ENCODE measurements at places on chromosomes 2 and 18.

DNA sequence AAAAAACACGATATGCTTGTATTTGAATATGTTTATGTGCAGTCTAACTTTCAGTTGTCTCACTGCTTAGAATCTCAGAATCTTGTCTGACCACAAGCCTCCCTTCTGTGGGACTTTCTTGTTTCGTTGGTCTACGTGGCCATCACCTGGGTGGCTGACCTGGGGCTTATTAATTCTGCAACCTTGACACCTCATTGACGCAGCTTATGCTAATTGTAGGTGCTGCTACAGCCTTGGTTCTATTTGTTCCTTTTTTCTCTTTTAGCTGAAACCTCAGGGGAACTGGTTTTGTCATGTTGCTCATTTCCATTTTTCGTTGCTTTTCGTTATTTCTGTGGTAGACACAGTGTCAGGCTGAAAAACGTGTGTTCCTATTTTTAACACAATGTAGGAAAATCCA lies 273.7 kb downstream of the SLC4A3 start:
- no peak for DNase-seq

GRCh38 chr18:11906926-11907874 lies 917 bp downstream of the MPPE1 start:
- DNase-seq = no peak

DNA sequence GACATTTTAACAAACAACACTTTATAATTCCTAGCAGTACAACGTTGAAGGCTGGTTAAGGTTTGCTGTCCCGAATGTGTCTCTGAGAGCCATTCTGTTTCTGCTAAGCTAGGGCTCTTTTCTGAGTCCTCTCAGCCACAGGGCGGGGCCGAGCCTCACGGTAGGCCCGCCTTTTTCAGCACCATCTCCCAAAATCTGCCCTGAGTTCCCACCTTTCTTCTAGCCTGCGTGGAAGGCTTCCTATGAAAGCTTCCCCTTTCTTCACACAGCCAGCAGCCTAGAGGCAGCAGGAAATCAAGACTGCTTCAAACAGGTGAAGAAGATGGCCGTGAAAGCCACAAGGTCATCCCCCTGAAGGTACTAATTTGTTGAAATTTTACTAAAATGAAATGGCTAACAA lies 255.5 kb downstream of the CDH2 start:
- DNase-seq = no peak

DNA sequence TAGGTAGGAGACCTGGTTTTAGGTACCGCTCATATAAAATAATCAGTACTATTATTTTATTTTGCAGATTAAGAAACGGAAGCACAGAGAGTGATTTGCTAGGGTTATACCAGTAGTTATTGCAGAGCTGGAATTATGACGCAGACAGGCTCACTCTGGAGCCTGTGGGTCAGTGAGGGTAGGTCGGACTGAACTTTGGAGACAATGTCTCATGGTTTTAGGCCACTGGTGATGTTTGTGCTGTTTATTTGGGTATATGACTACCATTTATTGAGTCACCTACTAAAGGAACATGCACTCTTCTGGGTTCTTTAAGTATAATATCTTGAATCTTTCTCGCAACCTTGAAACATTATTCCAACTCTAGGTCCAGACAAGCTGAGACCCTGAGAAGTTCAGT lies 33.5 kb upstream of the IL1R1 start:
- no peak for DNase-seq

- DNase-seq = no peak
These were observed 63.9 kb downstream of the LRRFIP1 start for GRCh38 chr2:237691029-237691907.

- DNase-seq = no peak
These were observed 181.3 kb downstream of the INSIG2 start for GRCh38 chr2:118269408-118270051.

- no peak for DNase-seq
These were observed 11.4 kb downstream of the SNED1 start for GRCh38 chr2:241009601-241010530.

DNA sequence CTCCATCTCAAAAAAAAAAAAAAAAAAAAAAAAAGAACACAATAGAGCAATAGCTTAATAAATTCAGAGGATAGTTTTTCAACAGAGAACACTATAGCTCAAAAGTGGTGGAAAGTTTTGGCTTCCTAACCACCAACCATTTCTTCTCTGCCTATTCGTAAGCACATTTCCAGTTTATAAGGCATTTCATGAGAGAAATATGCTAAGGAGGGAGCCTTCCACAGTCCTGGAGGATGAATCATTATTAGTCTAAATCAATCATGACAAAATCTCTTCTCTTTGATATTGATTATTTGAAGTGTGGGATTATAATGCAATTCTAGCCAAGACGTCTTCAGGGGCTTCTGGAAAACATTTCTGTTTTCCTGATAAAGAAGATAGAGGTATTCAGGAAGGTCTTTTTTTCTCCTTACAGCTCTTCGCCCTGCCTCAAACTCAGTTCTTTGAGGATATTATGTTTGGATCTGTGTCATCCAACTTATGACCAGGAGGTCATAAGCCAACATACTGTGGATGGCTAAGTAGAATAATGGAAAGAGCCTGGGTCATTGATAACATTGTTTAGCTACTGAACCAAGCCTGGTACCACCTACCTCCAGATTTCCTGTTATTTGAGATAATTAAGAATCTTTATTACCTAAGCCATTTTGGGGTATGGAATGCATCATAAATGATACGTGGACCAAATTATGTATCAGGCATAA lies 207.3 kb downstream of the TRIB2 start:
- DNase-seq = no peak

- no peak for DNase-seq
These were observed 281.2 kb upstream of the PARD3B start for GRCh38 chr2:204264085-204264553.

GRCh38 chr2:120317916-120318315 lies 28.0 kb upstream of the INHBB start:
- no peak for DNase-seq

GRCh38 chr2:97761192-97761591 lies 47.8 kb downstream of the ZAP70 start:
- DNase-seq = peak; percentile 39

- DNase-seq = no peak
These were observed 14.8 kb downstream of the CAD start for GRCh38 chr2:27231921-27232320.

DNA sequence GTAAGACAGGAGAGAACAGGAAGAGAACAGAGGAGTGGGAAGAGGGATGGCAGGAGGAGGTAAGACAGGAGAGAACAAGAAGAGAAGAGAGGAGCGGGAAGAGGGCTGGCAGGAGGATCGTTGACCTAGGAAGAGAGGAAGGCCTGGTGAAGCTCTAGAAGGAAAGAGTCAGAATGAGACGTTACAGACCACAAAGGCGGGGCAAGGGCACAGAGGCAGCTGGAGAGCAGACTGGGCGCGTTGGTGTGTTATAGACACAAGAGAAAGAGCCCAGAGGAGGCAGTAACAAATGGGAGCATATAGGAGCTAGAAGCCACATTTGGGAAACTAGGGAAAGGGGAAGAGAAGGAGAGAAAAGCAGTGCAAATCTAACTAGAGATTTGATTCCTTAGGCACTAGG lies 26.6 kb downstream of the PTRHD1 start:
- DNase-seq = no peak

DNA sequence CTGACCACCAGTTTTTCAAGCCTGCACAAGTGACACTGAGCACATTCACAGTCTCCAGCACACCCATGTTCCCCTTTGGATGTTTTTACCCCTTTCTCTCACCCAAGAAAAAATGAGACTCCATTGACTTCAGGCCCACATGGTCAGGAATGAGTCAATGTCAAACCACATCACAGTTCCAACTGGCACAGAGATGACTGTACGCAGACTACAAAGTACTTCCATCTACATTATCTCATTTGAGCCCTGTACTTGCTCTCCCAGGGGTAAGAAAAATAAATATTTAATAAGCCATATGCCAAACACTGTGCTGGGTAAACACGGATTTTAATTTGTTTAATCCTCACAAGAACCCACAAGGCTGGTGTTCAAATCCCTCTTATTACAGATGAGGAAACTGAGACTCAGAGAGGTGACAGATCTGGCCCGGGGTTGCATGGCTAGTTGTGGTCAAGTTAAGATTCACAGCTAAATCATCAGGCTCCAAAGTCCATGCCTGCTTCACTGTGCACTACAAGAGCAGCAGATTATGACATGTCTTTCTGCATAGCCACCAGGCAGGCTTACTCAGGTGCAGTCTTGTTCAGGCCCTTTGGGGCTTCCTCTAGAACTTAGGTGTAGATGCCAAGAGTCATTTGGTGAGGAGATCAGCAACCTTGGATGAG lies 106.1 kb downstream of the TXNL1 start:
- no peak for DNase-seq

DNA sequence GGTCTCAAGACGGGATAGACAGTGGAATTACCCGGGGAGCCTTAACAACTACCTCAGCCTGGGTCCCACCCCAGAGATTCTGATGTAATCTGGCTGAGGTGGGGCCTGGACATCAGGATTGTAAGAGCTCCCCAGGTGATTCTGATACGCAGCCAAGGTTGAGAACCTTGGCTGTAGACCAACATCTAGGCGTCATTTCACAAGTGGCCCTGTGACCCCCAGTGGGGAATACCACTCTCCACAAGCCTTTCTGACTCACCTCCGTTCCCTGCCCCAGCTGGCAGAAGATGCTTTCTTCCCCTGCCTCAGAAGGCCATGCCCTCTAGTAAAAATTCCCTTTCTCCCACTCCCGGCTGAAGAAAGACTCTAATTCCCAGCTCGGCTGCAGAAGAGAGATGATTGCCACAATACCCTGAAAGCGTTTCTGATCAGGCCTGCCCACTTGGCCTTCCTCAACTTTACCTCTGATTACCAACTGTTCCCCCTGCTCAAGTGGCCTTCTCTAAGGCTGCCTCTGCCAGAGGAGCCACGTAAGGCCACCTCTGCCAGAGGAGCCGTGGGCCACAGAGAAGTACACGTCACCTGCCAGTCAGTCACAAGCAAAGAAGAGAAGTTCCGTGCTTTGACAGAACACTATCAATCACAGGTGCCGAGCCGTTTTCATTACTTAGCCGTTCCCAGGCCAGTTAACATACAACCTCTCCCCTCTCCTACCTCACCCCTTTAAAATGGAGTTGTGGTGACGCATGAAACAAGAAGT lies 116.8 kb upstream of the PKDCC start:
- DNase-seq = no peak

DNA sequence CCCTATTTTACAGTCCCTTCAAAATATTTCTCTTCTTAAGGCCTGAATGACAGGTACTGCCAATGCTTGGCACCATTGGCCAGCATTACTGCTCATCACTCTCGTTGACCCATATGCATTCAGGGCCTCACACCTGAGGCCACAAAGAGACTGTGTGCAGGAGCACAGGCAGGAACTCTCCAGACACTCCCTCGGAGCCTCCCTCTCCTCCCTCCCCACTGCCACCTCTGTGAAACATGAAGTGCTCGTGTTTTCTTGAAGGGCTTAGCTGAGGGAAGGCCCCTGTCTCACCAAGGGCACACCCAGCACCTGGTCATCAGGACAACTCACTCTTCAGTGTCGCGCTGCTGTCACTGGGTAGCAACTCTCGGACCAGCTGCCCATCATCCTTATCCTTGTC lies 85.3 kb downstream of the LOXHD1 start:
- no peak for DNase-seq

DNA sequence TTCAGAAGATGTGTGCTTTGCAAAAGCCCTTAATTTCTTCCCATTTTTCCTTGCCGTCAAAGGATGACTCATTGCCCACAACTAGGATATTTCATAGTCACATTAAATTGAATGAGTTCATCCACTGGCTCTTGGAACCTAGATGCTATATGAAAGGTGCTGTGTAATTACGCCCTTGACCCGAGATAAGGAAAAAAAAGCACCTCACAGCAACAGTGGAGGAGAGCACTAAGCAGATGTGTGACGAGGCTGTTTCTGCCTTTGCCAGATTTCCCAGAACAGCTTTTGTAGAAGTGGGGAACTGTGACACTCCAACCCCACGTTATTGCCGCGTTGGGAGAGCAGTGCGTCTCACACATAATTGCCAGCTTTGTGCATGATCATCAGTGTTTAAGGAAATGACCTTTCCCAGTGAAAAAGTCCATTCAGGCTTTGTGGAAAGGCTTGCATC lies 33.3 kb upstream of the TMEM87B start:
- DNase-seq = no peak

DNA sequence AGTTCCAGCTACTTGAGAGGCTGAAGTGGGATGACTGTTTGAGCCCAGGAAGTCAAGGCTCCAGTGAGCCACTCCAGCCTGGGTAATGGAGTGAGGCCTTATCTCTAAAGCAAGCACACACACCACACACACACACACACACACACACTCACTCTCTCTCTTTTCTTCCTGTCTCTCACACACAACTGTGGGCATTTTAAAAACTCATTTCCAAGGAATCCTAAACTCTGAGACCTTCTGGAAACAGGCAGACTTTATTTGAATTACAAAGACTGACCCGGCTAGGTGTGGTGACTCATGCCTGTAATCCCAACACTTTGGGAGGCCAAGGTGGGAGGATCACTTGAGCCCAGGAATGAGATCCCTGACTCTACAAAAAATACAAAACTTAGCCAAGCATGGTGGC lies 21.3 kb downstream of the WDSUB1 start:
- no peak for DNase-seq

DNA sequence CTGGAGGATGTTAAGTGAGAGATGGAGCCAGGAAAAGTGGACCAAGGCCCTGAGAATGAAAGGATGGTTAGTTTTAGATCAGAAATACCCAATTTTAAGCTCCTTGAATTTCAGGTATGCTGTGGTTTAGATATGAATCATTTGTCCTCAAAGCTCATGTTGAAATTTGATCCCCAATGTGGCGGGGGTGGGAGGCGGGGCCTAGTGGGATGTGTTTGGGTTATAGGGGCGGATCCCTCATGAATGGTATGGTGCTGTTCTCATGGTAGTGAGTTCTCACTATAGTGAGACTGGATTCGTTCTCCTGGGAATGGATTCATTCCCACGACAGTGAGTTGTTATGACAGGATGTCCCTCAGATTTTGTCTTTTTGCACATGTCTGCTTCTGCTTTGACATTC lies 11.4 kb downstream of the MYO5B start:
- DNase-seq = no peak

- no peak for DNase-seq
These were observed 29.9 kb downstream of the GPC1 start for GRCh38 chr2:240465268-240465764.

GRCh38 chr2:197071213-197071612 lies 144.7 kb upstream of the PGAP1 start:
- DNase-seq = no peak

GRCh38 chr2:173571887-173572680 lies 217.4 kb downstream of the CDCA7 start:
- no peak for DNase-seq

GRCh38 chr18:41517142-41517541 lies 437.9 kb upstream of the PIK3C3 start:
- no peak for DNase-seq
